ENCODE measurements at places on chromosomes 13 and 19.

DNA sequence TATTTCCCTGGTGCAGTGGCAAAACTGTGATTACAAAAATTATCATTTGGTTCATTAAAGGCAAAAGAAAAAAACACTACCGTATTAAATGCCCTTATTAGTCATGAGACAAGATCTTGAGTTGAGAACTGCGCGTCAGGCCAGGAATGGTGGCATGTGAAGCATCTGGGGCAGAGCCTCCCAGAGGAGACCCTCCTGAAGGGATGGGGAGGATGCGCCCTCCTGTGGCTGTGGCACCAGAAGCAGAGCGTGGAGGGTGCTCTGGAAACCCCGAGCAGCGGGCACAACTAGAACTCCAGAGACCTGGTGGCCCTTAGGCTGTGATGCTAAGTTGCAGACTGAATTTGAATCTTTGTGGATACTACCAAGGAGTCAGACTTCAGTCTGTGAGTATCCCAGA is 11.5 kb downstream of the CUL4A start:
- no peak for DNase-seq

DNA sequence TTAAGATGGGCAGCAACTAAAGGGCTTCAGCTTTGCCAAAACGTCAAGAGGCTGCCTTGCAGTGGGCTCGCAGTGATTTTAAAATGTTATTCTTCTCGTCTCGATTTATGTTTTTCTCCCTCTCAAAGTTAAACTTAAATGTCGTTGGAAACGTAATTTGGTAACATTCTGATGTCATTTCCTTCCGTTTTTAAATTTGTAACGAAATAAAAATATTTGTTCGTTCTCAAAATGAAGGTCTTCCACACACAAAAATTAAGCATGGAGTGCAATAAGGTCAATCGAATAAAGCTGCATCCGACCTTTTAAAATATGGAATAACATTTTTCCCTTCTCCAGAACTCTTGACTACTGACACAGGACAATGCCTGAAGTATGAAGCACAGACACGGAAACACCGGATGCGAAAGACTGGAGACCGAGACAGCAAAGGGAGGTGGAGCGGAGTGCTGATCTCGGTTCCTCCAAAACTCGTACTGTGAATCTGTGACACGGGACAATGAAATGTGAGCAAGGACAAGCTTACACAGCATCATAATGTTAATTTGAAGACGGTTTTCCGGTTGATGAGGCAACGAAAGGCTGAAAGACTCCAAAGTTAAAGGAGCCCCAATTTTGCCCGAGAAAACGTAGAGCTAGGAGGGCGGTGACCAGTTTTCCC is 850 bp downstream of the MTMR6 start:
- peak; percentile 67 for DNase-seq

- DNase-seq = no peak
Measured at GRCh38 chr19:15776991-15777970, 10.2 kb upstream of the OR10H5 start.

DNA sequence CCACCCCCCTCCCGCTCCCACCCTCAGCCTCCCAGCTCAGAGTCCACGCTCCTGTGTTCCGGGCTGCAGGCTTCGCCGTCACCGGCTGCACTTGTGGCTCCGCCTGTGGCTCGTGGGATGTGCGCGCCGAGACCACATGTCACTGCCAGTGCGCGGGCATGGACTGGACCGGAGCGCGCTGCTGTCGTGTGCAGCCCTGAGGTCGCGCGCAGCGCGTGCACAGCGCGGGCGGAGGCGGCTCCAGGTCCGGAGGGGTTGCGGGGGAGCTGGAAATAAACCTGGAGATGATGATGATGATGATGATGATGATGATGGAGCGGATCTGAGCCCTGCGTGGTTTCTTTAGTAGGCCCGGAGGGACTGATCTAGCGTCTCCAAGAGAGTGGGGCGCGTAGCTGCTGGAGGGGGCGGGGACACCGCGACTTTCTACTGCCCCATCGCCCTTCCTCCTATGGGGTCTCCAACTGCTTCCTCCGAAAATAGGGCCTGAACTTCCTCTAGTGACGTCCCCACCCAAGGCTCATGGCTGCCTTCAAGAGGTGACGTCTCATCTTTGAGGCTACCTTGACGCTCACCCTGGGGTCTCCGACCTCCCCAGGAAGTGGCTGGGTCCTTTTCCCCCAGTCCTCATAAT is 1.4 kb downstream of the RETN start:
- DNase-seq = peak; percentile 32

GRCh38 chr19:55141696-55142095 is 7.3 kb downstream of the TNNT1 start:
- DNase-seq = no peak

DNA sequence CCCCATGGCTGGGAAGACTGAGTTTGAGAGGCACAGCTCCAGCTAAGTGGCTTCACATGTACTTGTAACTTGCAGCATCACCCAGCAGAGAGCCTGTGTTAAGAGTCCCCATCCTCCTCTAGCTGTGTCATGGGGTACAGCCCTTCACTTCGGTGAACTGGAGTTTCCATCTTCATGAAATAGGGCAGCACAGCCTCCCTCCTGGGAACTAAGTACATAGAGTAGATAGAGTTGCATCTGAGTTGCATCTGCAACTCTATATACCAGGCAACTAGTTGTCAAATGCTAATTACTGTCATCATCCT is 1.2 kb downstream of the PRDX2 start:
- no peak for DNase-seq

DNA sequence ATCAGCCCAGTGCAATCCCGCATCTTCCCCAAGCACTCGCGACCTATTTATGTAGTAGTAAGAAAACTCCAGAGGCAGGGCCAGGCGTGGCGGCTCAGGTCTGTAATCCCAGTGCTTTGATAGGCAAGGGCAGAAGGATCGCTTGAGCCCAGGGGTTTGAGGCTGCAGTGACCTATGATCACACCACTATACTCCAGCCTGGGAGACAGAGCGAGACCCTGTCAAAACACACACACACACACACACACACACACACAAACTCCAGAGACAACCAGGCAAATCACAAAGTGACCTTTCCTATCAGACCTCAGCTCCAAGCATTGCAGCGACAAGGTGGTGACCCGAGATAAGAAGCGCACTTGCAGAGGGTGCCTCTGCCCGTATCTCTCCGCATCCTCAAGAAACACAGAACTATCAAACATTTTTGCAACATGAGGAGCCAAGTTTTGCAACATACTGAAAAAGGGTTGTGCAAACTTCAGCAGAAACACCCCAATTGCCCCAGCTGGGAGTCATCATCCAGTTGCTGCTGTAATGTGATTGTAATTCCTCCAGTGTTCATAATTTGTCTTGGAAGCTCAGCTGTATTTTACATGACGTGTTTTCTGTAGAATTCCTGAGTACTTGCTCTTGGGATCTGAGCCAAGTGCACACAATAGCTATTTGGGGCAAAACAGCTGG is 8.7 kb upstream of the KLF2 start:
- no peak for DNase-seq

GRCh38 chr19:53076984-53077383 is 26.2 kb downstream of the ZNF160 start:
- no peak for DNase-seq

- DNase-seq = no peak
Measured at GRCh38 chr13:51249770-51250741, 27.9 kb downstream of the FAM124A start.

GRCh38 chr13:33859691-33860303 is 41.8 kb downstream of the RFC3 start:
- no peak for DNase-seq

GRCh38 chr13:113647351-113648215 is 10.4 kb downstream of the ATP4B start:
- DNase-seq = peak; percentile 47

GRCh38 chr13:114328034-114328433 is 13.7 kb downstream of the CHAMP1 start:
- DNase-seq = no peak
